ENCODE measurements at places on chromosomes 2 and 18.
A peak's percentile ranks its signal among the peaks of the same experiment; 100 is the strongest.

- no peak for DNase-seq
Measured at GRCh38 chr2:178009813-178010212, 62.8 kb downstream of the PDE11A start.

- DNase-seq: peak; percentile 85
Measured at GRCh38 chr2:38274286-38275276, 102.5 kb downstream of the ATL2 start.

GRCh38 chr2:10132996-10133647, 10.6 kb downstream of the RRM2 start:
- no peak for DNase-seq

DNA sequence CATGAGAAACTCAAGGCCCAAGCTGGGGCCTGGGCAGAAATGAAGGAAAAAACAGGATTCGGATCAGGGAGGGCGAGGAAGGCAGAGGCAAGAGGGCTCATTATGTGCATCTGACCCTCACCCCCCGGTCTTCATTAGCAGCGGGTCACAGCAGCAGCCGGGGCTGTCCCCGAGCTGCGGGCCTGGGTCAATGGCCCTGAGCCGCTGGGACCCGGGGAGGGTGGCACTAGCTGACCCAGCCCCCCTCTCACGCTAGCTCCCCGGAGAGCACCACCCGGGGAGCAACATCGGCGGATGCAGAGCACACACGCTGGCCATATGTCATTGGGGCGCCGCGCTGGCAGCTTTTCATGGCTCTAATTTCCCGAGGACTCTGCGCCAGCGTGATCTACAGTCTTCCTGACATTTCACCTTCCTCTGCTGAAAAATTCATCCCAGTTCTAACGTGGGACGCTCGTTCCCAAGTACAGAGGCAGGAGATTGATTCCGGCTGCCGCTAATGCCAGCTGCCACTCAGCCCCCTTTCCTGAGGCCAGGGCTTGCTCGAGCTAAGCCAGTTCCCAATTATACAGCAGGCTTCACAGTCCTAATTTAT, 63.7 kb downstream of the EIPR1 start:
- DNase-seq: no peak

GRCh38 chr2:239106966-239107365, 259.1 kb downstream of the TWIST2 start:
- DNase-seq: no peak

DNA sequence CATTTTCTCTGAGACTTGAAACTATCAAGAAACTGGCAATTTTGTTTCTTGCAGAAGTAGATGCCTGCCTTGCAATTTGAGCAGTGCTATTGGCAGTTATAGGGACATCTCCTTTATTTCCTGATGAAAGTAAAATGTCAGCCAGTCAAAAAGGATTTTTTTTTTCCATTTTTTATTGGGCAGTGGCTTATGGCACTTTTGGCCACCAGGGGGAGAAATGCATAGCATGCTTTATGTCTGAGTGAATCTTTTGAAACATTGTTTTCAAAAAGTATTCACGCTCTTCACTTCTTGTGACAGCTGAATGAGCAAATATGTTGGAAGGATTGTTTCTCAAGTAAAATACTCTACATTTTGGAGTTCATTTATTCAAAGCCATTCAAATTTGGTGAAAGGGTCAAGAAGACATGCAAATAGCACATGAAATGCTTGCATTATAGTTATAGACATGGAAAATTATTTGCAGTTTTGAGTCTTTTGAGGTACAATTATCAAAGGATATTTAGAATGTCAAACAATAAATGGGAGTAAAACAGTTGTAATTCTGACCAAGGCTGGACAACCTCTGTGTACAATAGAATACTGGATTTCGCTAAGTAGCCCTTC, 491.0 kb downstream of the CDH2 start:
- peak; percentile 49 for DNase-seq

- no peak for DNase-seq
Measured at GRCh38 chr2:48414196-48414595, 115.8 kb upstream of the STON1 start.

GRCh38 chr2:157158111-157158510, 99.4 kb upstream of the GALNT5 start:
- DNase-seq: peak; percentile 51

DNA sequence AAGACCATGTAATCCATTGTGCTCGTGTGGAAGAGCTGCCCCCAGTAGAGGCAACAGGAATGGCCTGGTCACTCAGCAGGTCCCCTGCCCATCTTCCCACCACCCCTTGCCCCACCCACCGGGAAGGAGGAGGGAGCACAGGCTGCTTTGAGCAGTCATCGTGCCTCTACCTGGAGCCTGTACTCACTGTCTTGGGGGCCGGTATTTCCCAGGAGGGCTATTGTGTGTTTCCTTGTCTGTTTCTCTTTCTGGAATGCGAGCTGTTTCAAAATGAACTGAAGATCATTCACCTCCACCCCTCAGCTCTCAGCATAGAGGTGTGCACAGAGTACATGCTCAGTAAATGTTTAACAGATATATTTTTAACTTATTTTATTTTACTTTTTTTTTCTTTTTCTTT, 7.7 kb upstream of the AMMECR1L start:
- DNase-seq: no peak

GRCh38 chr2:58669998-58670397, 428.9 kb upstream of the FANCL start:
- DNase-seq: no peak

GRCh38 chr2:10287761-10288160, 14.9 kb upstream of the HPCAL1 start:
- DNase-seq: peak; percentile 29

DNA sequence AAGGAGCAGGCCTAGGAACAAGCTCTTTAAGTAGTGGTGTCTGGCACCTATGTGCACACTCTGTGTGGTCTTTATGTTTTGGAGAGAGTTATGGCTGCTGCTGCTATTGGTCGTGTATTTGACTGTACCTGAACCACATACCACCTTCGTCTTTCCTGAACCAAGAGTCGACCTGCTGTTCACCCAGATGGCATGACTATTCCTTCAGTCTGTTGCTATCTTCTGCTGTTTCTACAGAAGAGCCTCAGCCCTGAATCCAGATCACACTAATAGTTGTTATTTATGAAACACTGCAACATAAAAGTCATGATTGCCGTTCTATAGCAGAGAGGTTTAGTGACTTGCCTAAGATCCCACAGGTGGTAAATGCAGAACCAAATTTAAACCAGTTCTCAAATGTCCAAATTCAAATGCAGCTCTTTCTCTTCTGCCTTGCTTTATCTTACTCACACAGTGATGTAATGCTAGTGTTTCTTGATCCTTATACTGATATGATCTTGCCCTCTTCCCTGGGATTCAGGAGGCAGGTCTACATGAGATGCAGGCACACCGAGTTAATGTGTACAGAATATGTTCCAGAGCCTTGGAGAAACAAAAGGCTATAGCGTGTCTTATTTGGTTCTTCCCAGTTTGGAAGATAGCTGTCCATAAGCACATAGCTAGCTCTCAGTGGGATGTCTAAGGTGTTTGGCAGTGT, 122.1 kb upstream of the FOSL2 start:
- no peak for DNase-seq

- no peak for DNase-seq
Measured at GRCh38 chr2:154133823-154134222, 262.1 kb downstream of the GALNT13 start.

DNA sequence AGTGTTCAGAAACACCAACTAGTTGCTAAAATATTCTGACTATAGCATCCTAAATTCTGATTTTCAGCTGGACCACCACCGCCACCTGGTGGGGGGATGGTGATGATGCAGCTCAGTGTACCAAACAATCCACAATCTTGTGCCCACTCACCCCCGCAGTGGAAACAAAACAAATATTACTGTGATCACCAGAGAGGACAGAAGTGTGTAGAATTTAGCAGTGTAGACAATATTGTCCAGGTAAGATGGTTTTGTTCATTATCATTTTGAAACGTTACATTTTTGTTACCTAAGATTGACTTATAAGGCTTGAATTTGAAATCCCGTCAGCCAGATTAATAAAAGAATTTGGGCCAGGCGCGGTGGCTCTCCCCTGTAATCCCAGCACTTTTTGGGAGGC, 31.7 kb upstream of the UBXN4 start:
- DNase-seq: peak; percentile 51

DNA sequence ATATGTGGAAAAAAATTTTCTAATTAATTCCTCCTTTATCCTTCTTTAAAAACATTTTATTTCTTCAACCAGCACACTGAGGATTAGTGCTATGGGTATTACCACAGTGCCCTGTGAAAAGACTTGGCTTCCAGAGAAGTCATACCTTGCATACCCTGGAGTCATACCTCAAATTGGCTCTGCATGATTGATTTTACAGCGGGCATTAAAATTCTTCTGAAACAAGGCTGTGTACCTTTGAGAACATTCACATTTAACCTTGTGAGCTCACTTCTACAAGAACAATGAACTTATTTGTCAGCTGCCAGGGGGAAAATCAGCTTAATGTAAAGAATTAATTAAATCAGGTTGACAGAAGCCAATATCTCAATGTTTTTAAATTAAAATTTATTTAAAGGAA, 44.6 kb downstream of the SLC35F5 start:
- no peak for DNase-seq

DNA sequence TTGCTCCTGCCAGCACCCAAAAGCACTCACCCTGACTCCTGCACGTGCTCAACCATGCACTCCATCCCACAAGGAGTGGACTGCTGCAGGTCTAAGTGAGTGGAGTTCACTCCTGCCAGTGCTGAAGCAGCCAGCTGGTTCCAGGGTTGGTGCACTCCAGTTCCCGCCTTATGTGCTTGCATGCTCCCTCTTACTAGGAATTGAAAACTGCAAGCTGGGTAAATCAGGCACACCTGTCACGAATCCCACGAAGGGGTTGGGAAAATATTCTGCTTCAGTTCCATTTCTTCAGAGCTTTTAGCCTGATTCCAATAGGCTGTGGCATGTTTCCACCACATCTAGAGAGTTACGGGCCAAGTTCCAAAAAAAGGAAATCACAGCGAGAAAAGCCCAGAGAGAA, 1365.5 kb upstream of the CHAC2 start:
- DNase-seq: no peak

DNA sequence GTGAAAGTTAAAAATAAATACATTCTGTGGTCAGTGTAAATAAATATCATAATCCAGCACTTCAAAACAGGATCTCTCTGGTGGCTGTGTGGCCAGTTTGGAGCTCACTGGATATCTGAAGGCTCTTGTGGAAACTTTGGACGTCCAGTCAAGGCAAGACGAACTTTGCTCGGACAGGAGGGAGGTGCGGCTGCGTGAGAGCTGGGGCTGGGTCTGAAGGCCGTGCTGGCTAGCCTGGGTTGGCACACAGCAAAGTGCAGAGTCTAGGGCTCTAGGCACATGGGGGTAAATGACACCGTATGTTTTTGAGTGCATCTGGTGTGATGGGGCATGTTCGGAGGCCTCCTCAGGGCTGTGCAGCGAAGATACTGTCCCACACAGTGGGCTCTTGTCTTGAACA, 78.9 kb upstream of the TXNDC2 start:
- DNase-seq: peak; percentile 41

- DNase-seq: no peak
Measured at GRCh38 chr2:224958873-224959272, 83.4 kb downstream of the DOCK10 start.

DNA sequence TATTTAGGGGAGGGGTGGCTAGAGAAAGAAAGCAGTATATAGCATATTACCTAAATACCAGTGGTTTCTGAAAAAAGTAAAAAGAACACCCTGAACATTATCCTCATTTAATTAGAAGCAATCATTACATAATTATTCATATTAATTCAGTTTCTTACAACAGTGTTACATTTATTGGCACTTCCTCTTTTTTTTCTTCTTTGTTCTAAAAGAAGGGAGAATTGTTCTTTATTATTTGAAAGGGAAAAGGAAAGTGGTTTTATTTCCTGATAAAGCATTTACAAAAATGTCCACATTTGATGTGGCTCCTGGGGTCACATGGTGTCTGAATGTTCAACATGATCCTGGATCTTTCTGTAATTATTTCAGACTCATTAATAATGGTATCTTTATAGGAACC, 254.9 kb upstream of the ZEB2 start:
- DNase-seq: no peak

DNA sequence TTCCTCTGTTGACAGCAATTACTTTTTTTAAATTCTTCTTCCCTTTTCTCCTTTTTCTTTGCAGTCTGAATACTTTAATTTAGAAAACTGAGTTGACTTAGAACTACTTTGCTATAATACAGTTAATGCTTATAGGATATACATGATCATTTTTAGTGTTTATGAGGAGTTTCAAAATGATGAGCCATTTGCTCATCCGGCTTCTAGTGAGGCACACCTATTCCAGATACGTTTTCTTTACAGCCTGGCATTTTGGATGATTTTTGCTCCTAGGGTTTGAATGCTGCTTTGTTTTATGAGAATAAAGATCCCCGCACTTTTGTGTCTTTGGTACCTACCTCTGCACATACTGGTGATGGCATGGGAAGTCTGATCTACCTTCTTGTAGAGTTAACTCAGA, 52.8 kb downstream of the EIF5B start:
- DNase-seq: no peak
